NCI-H2081 treated with DMSO at 0.1 percent for 48 hours (cell line): ENCODE measurements at places on chromosomes 3 and 15.

DNA sequence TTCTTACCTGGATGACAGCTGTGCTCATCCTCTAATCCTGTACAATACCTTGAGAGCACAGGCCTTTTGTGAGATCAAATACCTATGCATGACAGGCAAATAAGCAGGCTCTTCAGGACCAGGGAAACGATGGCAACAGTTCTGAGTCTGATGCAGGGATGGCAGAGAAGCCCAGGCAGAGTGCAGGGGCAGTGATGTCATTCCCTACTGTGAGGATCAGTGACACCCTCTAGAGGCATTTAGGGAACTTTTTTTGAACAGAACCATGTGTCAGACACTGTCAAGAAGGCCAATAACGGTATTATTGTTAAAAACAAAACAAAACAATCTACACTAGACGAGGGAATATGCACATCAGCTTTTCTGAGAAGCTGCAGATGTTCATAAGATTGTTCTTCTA, 314.8 kb upstream of the CTDSPL start:
- no peak for DNase-seq

DNA sequence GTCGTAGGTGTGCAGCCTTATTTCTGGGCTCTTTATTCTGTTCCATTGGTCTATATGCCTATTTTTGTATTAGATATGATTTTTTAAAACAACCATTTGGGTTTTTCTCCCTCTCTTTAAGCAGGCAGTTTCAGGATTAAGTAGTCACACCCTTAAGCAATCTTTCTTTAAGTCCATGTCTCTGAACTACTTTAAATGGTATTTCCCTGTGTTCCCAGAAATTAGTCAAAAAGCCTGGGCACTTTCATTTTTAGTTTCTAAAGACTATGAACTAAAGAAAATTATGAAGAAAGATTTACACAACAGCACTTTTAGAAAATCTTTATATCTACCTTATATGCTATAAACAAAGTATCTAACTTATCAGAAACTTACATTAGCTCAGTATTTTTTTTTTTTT, 110.3 kb downstream of the FAIM start:
- DNase-seq = no peak

DNA sequence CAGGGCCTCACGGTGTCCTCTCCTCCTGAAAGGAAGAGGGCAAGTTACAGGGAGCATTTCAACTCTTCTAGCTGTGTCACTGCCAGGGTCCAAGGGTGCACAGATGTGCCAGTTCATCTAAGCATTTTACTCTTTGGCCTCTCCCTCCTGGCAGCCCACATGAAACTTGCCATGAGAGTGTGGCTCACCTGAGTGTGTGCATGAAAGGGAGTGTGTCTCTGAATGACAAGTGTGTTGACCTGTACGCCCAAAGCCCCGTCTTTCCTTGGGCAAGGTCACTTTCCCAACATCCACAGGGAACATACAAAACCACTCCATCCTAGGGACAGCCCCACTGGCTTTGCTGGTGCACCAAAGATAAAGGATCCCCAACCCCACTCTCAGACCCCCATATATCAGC, 280.0 kb downstream of the NTRK3 start:
- DNase-seq = no peak

DNA sequence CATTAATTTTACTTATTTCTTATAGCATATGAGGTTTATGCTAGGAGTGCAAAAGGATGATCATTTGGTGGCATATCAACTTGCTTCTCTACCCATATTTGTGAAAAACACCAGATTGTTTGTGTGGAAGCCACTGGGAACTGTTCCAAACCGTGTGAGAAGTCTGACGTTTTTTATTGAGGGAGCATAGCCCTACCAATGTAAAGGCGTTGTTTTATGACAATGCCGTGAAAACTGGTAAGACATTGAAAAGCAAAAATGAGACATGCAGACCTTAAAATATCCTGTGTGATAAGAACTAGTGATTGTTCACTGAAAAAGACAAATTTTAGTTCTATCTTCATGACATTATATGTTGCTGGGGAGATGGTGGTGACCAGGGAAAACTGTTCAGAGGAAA, 87.8 kb downstream of the CHL1 start:
- DNase-seq = no peak

DNA sequence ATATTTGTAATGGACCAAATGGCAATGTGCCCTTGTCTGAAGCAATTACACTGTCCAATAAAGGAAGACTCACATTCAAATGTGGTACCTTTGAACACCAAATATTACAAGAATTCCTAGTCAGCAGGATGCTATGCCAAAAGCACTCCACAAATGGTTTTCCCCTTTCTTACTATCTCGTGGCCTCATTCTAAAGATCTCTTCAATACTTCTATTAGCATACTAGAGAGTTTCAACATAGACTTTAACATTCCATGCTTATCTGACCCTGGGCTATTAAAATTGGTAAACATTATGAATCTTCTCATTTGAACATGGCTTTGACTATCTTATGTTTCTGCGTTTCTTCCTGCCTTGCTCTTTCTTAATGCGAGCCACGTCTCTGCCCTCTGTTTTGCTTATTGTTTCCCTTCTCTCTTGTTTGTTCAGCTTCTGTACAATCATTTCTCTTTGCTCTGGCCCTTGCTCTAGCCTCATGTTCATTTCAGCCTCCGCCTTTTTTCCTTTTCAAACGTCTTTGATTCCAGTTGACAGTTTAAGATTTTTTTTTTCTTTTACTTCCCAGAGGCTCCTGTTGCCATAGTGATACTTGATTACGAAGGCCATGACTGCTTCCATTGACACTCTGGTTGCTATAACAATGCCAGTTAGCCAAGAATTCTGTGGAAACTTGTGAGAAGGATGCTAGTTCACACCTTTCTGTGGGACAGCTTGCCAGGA, 49.5 kb upstream of the SLC9A9 start:
- no peak for DNase-seq

GRCh38 chr3:186888569-186888968, 41.8 kb upstream of the ST6GAL1 start:
- no peak for DNase-seq

DNA sequence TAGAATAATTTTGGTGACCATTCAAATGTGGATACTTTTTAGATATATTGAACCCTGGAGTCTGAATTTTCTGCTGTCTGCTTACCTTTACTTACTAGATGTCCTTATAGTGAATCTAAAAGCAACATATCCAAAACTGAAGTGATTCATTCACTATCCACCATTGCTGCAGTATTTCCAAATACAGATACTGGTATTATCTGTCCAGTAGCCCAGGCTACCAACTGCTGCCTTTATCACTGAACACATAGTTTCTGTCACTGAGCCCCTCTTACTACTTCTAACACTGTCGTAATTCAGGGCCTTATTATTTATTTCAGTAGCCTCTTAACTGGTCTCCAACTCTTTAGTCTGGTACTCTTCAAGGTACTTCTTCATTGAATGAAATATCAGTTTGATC, 49.2 kb downstream of the SLMAP start:
- no peak for DNase-seq

- DNase-seq = no peak
These were observed 193.8 kb upstream of the GOLIM4 start for GRCh38 chr3:168289471-168290008.

DNA sequence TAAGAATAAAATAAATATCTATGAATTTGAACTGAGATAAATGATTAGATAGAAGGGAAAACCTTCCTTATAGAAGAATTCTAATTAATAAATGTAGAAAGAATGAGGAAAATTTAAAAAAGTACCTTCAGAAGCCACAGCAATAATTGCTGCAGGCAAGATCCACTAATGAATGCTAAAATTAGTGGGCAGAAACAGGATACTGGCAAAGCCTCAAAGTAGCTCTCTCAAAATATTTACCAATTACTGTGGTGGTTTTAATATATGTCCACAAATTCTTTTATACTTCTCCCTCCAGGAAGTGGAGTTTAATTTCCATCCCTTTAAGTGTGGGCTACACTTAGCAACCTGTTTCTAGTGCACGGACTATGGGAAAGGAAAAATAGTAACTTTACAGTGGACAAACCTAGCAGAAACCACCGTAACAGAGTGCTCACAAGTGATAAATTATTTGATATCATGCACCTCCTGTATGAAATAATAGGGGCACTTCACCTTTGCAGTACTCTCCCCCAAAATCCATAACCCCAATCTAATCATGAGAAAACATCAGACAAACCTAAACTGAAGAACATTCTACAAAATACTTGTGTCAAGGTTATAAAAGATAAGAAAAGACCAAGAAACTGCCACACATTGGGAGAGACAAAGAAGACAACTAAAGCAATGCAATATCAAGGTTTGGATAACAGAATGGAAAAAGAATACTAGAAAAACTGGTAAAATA, 6.8 kb downstream of the PEAK1 start:
- DNase-seq = no peak

GRCh38 chr3:189508784-189509501, 122.2 kb upstream of the TP63 start:
- no peak for DNase-seq

GRCh38 chr3:8524249-8524648, 22.6 kb downstream of the LMCD1 start:
- no peak for DNase-seq

- no peak for DNase-seq
These were observed 70.4 kb downstream of the SATB1 start for GRCh38 chr3:18354701-18355100.

DNA sequence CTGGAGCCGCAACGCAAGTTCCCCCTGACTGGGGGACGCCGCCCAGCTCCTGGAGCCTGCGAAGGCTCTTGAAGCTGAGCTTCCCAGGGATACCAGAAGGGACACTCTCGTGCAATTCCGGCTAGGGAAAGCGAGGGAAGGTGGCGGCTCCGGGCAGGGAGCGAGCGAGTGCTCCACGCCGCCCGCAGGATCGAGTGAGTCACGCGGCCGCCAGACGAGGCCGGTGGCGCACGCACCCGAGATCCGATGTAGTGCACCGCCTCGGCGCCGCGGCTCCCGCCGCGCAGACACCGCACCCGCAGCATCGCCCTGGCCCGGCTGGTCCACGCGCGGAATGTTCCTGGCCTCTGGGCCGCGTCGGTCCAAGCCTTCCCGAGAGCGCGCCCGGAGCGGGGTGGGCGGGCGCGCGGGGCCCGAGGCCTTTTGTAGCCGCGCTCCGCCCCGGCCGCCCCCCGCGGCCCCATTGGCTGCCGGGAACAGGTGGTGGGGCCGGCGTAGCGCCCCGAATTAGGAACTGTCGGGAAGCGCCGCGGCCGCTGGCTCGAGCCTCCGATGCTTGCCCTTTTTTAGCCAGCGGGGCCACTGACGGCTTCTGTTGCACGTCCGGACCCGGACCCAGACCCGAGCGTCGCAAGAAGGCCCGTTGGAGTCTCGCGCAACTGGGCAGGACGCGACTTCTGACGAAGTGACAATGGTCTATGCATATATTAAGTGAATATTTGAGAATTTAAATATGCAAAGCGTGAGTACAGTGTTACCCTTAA, at the start of gene GATM:
GATM (minus strand) TSS at position 396 of the 764 bp plus-strand sequence; CDS start at position 305, 91 bp downstream.
- no peak for DNase-seq

DNA sequence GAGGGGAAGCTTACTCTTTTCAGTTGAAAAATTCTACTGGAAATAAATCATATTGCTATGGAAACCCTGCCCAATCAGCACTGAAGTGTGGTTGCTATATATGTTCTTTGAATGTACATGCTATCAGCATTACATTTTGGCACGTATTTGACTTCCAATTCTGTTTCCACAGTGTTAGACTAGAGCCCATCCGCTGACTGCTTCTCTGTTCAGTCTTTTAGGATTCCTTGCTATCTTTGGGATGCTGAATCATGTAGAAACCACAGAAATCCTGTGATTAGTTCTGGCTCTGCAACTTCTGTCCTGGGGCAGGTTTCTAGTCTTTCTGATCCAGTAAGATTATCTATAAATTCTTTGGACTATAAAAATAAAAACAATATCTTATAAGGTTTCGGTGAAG, 128.2 kb upstream of the SLC7A14 start:
- no peak for DNase-seq

- DNase-seq = no peak
These were observed 36.2 kb downstream of the HOMER2 start for GRCh38 chr15:82916161-82916952.

- DNase-seq = no peak
These were observed at the start of gene ATP2B2 for GRCh38 chr3:10505050-10505790. TSS of gene ATP2B2 (minus strand) at chr3:10505586. CDS start at chr3:10449543, 56,043 bp downstream.

DNA sequence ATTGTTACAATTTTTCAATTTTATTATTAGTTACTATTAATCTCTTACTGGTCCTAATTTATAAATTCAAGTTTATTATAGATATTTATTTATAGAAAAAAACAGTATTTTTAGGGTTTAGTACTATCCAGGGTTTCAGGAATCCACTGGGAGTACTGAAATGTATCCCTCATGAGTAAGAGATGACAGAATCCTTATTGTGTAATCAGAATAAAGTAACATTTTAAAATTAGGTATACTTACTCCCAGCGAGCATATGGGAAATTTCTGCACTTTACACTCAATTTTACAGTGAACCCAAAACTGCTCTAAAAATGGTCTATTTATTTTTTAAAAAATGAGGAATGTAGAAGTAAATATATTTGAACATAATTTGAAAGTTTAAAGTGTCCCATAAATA, 202.7 kb downstream of the CGGBP1 start:
- no peak for DNase-seq

GRCh38 chr3:76997733-76998132, 42.2 kb upstream of the ROBO2 start:
- DNase-seq = no peak

- DNase-seq = no peak
These were observed 23.1 kb upstream of the CMC1 start for GRCh38 chr3:28218071-28218916.

DNA sequence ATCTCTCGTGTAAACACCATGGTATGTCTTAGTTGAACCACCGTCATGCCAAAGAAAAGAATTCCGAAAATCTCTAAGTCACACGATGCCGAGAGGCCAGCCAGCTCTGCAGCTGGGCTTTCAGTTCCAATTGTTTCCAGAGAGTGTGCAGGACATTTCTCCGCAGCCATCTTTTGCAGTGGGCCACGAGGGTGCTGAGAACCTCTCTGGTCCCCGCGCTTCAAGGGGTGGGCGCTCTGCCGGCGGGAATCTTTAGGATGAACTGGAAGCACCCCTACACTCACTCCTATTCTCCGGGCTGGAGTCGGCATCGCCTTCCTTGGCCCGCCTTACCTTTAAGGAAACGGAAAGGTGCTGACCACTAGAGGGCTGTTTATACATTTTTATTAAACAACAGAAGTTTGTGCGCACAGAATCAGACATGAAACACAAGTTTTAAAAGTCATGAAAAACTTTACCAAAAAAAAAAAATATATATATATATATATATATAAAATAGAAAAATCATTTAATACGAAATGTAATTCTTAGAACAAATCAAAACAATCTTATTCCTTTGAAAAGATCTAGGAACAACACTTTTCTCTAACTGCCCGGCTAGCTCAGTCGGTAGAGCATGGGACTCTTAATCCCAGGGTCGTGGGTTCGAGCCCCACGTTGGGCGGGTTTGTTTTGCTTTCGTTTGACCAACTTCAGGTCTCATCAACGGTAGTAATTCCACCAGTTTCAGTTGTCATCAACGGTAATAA, 12.5 kb upstream of the MORF4L1 start:
- peak; percentile 65 for DNase-seq

- DNase-seq = no peak
These were observed 168.3 kb upstream of the ICE2 start for GRCh38 chr15:60647246-60647645.

GRCh38 chr3:50554553-50554952, 13.0 kb downstream of the C3orf18 start:
- no peak for DNase-seq
